Liver (tissue), 10 donors: ENCODE measurements at places on chromosomes 5 and 9. TPM values are rescaled to one million over a fixed set of nuclear protein-coding genes. Genes with fewer than 3 reads are reported as not detected.

The SV2C gene
- total RNA-seq: under 0.01 TPM

DNA sequence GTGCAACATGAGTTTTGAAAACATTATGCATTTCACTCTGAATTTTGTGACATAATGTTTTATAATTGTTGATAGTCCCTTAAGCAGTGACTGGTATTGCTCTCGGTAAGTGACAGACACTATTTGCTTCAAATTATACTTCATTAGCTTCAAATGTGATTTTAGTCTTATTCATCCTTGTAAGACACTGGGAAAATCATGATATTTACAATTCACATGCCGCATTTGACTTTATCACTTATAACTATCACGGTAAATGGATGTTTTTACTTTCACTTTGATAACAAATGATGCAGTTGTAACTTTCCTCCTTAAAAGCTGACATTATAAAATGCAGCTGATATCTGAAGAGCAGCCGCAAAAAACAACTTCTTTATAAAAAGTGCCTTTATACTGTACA lies 44.1 kb upstream of the ITGA2 start:
- H3K4me1 ChIP-seq: no peaks in the 10 kb centered on the region
- H3K36me3 ChIP-seq: peaks cover 36% of the 10 kb centered on the region
- H3K27me3 ChIP-seq: no peaks in the 10 kb centered on the region
- H3K27ac ChIP-seq: no peak overlapping the region

DNA sequence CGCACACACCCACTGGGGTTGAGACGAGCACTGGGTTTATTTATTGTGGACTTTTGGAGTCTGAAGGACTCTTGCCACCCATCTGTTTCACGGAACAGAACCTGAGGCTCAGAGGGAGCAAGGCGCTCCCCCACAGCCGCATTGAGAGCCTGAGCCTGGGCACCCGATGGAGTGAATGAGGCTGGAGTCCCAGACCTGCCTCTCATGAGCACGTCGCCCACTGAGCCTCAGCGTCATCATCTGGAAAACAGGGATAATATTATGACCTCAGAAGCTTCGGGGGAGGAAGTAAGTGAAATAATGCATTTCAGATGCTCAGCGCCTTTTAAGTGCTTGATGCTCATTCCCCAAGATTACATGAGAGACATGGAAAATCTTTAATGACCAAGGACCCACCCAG lies 5.5 kb downstream of the NEK6 start:
- H3K36me3 ChIP-seq: no peaks in the 10 kb centered on the region
- no peak overlapping the region for H3K4me3 ChIP-seq
- DNase-seq: no peak
- H3K27ac ChIP-seq: peak overlapping the region; percentile 97
- no peaks in the 10 kb centered on the region for H3K27me3 ChIP-seq
- peaks cover 57% of the 10 kb centered on the region for H3K4me1 ChIP-seq

GRCh38 chr5:3251784-3252183 lies 343.8 kb upstream of the IRX1 start:
- H3K4me1 ChIP-seq: no peaks in the 10 kb centered on the region
- no peaks in the 10 kb centered on the region for H3K36me3 ChIP-seq
- no peak for DNase-seq
- H3K27ac ChIP-seq: no peak overlapping the region
- no peak overlapping the region for H3K4me3 ChIP-seq
- H3K27me3 ChIP-seq: no peaks in the 10 kb centered on the region

DNA sequence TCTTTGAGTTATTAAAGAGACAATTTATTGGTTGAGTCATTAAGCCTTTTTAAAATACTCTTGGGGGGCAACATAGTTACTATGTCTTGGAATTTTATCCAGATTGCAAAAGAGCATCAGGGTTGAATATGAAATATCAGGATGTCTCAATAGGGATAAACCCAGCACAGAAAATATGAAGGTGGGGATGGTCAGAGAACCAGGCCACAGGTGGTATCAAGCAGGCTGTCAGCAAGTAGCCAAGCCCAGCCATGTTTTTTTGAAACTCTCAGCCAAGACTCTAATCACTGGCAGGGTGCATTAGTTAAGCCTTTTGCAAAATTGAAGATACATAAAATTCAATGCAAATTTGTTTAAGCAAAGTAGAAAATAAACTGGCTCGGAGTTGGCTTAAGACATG lies 468.9 kb downstream of the DTWD2 start:
- no peaks in the 10 kb centered on the region for H3K36me3 ChIP-seq
- no peak for DNase-seq
- no peak overlapping the region for H3K4me3 ChIP-seq
- H3K27me3 ChIP-seq: no peaks in the 10 kb centered on the region
- no peaks in the 10 kb centered on the region for H3K4me1 ChIP-seq
